NCI-H187 treated with DMSO at 0.1 percent for 48 hours (cell line): ENCODE measurements at places on chromosomes 3 and 15.

DNA sequence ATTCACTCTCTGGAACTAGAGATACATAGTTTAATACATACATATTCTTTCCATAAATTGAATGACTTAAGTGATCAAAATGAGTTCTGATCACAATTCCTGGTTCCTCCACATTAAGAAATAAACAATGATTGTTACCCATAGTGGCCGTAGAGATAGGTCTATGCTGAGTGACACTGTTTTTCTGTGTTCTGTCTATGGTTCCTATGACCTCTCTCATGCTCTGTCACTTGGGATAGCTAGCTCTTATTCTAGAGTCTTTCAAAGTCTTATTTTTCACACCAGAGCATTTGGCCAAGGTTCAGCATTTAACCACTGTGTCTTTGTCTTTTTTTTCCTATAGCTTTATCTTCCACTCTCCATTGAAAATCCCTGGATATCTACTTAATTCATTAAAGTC lies 132.4 kb downstream of the GOLGA6L6 start:
- no peak for DNase-seq

DNA sequence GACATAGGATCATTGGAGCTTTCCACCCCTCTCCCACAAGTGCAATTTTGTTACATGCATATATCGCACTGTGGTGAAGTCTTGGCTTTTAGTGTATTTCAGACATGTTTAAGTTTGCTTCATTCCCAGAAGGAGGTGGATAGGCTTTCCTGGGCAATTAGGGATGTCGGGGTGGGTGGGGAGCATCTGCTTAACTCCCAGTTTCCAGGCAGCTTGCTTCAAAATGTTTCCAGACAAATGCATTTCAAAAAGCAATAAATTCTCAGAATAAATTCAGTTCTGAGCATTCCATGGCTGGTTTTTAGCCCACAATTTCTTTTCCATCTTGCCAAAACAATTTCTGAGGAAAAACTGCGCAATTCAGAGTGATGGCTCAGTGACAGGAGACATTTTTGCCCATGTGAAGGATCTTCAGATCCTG lies 227.7 kb upstream of the ZPLD1 start:
- no peak for DNase-seq

DNA sequence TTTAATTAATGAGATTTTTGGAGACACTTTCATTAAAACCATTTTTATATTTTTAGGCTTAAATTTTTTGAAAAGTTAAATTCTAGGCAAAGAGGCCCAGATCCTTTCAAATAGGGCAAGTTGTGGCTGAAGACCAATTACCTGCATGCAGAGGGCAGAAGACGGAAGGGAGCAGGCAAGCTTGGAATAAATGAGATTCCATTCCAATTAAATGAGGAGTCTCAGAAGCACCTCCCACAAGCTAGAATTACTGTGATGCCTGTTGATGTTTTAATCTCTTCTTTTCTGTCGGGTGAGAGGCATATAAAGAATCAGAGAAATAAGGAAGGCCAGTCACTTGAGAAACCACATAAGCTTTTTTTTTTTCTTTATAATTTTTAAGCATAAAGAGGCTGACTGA lies 46.8 kb downstream of the KBTBD8 start:
- no peak for DNase-seq

DNA sequence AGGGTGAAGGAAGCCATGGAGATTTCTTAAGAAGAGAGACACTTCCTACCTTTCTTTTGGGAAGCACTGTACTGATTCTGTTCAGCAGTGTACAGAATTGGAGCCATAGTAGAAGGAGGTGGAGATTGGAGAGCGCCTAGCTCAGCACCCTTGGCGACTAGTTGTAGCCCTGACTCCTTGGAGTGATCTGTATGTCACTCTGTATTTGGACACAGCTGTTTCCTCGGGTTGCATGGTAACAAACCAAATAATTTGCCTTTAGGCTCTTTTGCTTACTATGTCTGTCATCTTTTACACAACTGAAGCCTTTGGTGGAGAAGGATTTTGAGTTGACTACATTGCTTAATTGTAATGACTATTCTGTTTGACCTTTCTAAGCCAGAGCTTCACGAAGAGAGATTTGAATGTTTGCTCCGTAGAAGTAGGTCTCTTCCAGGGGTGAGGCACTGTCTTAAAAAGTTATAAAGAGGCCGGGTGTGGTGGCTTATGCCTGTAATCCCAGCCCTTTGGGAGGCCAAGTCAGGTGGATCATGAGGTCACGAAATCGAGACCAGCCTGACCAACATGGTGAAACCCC lies 77.1 kb downstream of the AKAP13 start:
- no peak for DNase-seq

GRCh38 chr15:81410318-81410753 lies 36.3 kb upstream of the TMC3 start:
- peak; percentile 55 for DNase-seq
